Spinal cord (tissue), 10 donors: ENCODE measurements at places on chromosomes 6 and 20. TPM values are rescaled to one million over a fixed set of nuclear protein-coding genes. Genes with fewer than 3 reads are reported as not detected.

DNA sequence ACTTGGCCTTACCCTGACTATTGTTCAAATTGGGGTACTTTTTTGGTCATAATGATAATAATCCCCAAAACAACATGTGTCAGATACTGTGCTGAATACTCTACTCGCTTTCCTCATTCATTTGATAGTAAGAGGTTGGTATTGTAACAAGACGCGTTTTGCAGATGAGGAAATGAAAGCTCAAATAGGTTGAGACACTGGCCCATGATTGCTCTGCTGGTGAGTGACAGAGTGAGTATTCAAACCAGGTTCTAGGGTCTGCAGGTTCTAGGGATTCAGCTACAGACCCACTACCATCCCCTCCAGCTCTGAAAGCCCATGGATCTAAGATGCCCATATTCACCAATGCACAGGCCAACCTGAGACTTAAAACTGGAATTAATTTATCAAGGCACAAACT lies 1.3 kb upstream of the ENPP4 start:
- no peak for DNase-seq
- H3K4me1 ChIP-seq = peaks cover 4% of the 10 kb centered on the region
- no peak overlapping the region for H3K4me3 ChIP-seq
- H3K36me3 ChIP-seq = no peaks in the 10 kb centered on the region
- H3K27me3 ChIP-seq = no peaks in the 10 kb centered on the region

- no peaks in the 10 kb centered on the region for H3K4me1 ChIP-seq
- no peak overlapping the region for H3K27ac ChIP-seq
- H3K27me3 ChIP-seq = no peaks in the 10 kb centered on the region
These were observed 239.0 kb upstream of the KCNQ5 start for GRCh38 chr6:72382602-72383529.

- no peak overlapping the region for H3K27ac ChIP-seq
- no peaks in the 10 kb centered on the region for H3K27me3 ChIP-seq
- H3K4me3 ChIP-seq = no peak overlapping the region
These were observed 307.5 kb downstream of the CDKAL1 start for GRCh38 chr6:20841806-20842205.

DNA sequence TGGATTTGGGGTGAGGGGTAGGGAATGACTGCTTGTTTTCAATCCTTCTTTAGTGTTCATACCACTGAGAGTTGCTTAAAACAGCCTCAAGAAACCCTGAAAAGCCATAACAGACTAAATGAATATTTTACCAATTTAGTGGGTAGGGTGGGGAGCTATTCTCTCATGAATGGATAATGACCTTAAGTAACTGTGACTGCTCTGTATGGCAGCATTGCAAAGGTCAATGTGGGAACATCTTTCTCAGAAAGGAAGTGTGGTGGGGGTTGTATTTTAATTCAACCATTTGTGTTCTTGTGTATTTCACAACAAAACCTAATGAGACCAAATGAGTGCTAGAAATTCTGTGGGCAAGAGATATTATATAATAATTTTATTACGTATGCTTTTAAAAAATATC lies 55.7 kb downstream of the PHACTR2 start:
- H3K4me3 ChIP-seq = no peak overlapping the region
- no peak for DNase-seq
- H3K4me1 ChIP-seq = no peaks in the 10 kb centered on the region
- H3K27me3 ChIP-seq = no peaks in the 10 kb centered on the region
- H3K36me3 ChIP-seq = no peaks in the 10 kb centered on the region

DNA sequence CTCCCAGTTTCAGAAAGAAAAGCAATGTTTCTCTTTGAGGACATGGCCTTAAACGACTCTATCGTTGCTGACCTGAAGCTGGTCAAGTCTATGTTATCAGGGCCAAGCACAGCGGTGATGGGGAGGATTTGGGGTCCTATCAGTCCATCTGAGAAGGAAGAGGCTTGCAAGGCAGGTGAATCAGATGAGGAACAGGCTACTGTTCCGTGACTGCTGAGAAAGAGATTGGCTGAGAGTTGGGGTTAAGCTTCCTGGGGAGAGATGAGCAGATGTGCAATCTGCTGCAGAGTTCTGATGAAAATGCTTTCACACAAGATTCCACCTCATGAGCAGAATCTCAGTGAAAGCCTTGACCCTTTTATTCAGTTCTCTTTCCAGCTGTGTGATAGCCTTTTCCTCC lies 168.3 kb upstream of the STMND1 start:
- no peaks in the 10 kb centered on the region for H3K36me3 ChIP-seq
- no peak overlapping the region for H3K4me3 ChIP-seq
- no peaks in the 10 kb centered on the region for H3K4me1 ChIP-seq
- no peak overlapping the region for H3K27ac ChIP-seq
- H3K27me3 ChIP-seq = no peaks in the 10 kb centered on the region

DNA sequence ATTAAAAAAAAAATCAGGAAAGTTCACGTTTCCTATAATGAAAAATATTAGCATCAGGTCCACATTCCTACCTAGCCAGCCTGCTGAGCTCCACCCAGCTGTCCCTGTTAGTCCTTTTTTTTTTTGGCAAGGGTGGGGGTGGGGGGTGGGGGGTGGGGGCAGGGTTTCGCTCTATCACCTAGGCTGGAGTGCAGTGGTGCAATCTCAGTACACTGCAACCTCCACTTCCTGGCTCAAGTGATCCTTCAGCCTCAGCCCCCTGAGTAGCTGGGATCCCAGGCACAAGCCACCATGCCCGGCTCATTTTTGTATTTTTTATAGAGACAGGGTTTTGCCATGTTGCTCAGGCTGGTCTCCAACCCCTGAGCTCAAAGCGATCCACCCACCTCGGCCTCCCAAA lies 7.5 kb upstream of the SLC2A10 start:
- H3K27me3 ChIP-seq = no peaks in the 10 kb centered on the region
- H3K27ac ChIP-seq = no peak overlapping the region
- no peak overlapping the region for H3K4me3 ChIP-seq
- H3K4me1 ChIP-seq = peaks cover 2% of the 10 kb centered on the region
- no peaks in the 10 kb centered on the region for H3K36me3 ChIP-seq

PAX1 gene
- 0.06 TPM for total RNA-seq

GABRR1 gene
- total RNA-seq = 0.20 TPM

BPIFB4 gene
- total RNA-seq = 0.44 TPM

TLDC2 gene
- total RNA-seq = 0.28 TPM

LPA gene
- 1.2 TPM for total RNA-seq

MICB gene
- total RNA-seq = 1.9 TPM

CST4 gene
- not detected for total RNA-seq
